ENCODE measurements at places on chromosomes 3 and 15.

GRCh38 chr3:107938143-107938542, 152.7 kb downstream of the CD47 start:
- H3K4me3 ChIP-seq: no peak overlapping the region
- peaks cover 2% of the 10 kb centered on the region for H3K27me3 ChIP-seq

DNA sequence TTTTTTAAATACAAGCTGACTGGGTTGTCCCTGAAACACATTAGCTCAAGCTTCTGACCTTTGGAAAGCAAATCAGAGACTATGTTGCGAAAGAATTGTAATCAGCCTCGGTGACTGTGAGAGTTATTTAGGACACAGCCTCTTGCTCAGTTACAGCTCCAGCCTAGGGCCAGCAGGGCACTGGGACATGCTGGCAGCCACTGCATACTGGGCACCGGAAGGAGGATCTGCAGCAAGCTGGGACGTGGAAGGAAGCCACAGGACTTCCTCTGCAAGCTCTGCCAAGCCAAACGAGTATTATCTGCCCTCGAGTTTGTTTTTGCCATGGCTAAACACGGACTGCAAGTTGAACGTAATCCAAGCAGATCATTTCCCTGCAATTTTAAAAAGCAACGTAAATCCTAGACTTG, 24.4 kb upstream of the COPG1 start:
- H3K4me1 ChIP-seq: peaks cover 17% of the 10 kb centered on the region
- H3K27me3 ChIP-seq: no peaks in the 10 kb centered on the region
- DNase-seq: peak; percentile 69
- H3K4me3 ChIP-seq: peak overlapping the region; percentile 2
- H3K27ac ChIP-seq: peak overlapping the region; percentile 39

DNA sequence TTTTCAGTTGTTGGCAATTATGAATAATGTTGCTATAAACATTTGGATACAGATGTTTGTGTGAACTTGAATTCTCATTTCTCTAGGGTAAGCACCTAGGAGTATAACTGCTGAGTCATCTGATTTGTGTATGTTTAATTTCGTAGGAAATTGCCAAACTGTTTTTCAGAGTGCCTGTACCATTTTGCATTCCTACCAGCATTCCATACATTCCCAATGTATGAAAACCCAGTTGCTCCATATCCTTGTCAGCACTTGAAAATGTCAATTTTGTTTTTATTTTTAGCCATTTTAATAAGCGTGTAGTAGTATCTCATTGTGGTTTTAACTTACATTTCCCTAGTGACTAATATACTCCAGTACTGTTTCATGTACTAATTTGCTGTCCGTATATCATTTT, 98.5 kb upstream of the TSC22D2 start:
- H3K4me3 ChIP-seq: no peak overlapping the region
- H3K4me1 ChIP-seq: peaks cover 9% of the 10 kb centered on the region
- peak; percentile 84 for DNase-seq

- no peak overlapping the region for H3K27ac ChIP-seq
- H3K27me3 ChIP-seq: no peaks in the 10 kb centered on the region
- DNase-seq: no peak
- H3K4me1 ChIP-seq: no peaks in the 10 kb centered on the region
- no peak overlapping the region for H3K4me3 ChIP-seq
Observed at GRCh38 chr15:100254691-100255090, 87.1 kb downstream of the ADAMTS17 start.

GRCh38 chr15:74870436-74871215, 2.5 kb downstream of the SCAMP2 start:
- H3K36me3 ChIP-seq: peaks cover 2% of the 10 kb centered on the region
- no peak for DNase-seq
- no peak overlapping the region for H3K4me3 ChIP-seq
- H3K4me1 ChIP-seq: peaks cover 18% of the 10 kb centered on the region
- no peaks in the 10 kb centered on the region for H3K27me3 ChIP-seq

DNA sequence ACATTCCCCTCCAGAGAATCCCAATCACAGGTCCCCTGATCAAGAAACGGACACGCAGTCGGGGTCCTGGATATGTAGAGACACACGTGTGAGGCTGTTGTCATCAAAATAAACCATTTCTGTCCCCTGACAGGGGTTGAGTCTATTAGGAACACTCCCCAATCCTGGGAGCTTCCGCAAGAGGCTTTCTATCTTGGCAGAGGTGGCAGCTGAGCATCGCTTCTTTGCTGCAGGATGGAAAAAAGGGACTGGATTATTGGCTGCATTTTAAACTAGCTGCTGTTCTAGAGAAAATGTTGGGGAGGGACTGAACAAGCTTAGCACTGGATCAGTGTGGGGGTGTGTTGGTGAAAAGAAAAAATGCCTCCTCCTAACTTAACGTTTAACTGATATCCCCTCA, 2.5 kb upstream of the CNTN4 start:
- no peak overlapping the region for H3K4me3 ChIP-seq
- no peaks in the 10 kb centered on the region for H3K36me3 ChIP-seq
- no peaks in the 10 kb centered on the region for H3K27me3 ChIP-seq
- no peak for DNase-seq
- no peak overlapping the region for H3K27ac ChIP-seq

- H3K4me3 ChIP-seq: no peak overlapping the region
- H3K4me1 ChIP-seq: peaks cover 1% of the 10 kb centered on the region
- no peaks in the 10 kb centered on the region for H3K36me3 ChIP-seq
- no peak overlapping the region for H3K27ac ChIP-seq
Observed at GRCh38 chr3:114745322-114746240, 401.5 kb downstream of the ZBTB20 start.
